Activated CD8-positive, alpha-beta memory T cell treated with anti-CD3 and anti-CD28 coated beads, Interleukin-2, amount 50 U/mL, for 48 hours (primary cell): ENCODE measurements at places on chromosomes 12 and 14.

DNA sequence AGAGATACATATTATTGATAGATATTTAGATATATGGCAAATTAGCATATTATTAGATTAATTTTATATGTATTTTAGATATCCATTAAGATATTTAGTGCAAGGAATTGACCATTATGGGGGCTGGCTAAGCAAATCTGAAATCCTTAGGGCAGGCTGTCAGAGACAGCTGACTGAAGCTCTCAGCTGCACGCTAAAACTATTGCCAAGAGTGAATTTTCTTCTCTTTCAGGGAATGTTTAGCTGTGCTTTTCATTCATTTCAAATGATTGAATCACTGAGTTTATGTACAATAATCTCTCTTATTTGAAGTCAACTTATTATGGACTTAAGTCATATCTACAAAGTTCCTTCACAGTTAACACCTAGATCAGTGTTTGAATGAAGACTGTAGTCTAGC, 566.5 kb downstream of the LRFN5 start:
- DNase-seq = no peak

DNA sequence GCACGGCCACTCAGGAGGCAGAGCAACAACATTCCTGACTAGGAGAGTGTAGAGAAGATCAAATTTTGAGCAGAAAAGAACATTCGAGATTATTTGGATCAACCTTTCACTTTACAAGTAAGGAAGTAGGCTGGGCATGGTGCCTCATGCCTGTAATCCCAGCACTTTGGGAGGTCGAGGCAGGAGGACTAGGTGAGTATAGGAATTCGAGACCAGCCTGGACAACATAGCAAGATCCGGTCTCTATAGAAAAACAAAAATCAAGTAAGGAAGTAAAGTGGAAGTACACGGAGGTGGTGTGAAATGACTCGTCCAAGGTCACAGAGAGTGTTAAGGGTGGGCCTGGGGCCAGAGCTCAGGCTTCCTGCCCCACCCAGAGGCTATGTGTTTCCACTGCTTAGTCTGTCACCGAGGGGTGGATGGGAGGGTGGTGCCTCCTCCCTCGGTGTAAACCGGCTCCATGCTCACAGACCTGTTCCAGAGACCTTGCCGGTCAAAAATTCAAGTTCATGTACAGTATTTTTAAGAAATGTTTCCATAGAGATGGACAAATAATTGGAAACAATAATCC, 51.9 kb downstream of the MAP1LC3B2 start:
- no peak for DNase-seq

- no peak for DNase-seq
Observed at GRCh38 chr12:89156340-89156739, 196.0 kb downstream of the DUSP6 start.

GRCh38 chr12:10381928-10382628, 7.8 kb downstream of the KLRK1 start:
- peak; percentile 56 for DNase-seq

DNA sequence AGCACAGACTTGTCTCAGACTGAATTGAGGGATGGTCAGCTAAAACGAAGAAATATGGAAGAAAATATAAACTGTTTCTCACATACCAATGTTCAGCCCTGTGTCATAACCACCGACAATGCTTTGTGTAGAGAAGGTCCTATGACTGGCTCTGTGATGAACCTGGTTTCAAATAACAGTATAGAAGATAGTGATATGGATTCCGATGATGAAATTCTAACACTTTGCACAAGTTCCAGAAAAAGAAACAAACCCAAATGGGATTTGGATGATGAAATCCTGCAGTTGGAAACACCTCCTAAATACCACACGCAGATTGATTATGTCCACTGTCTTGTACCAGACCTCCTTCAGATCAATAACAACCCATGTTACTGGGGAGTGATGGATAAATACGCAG, 7.9 kb upstream of the MAPK1IP1L start:
- no peak for DNase-seq

- DNase-seq = no peak
Observed at GRCh38 chr12:65536876-65537681, 258.6 kb downstream of the MSRB3 start.

DNA sequence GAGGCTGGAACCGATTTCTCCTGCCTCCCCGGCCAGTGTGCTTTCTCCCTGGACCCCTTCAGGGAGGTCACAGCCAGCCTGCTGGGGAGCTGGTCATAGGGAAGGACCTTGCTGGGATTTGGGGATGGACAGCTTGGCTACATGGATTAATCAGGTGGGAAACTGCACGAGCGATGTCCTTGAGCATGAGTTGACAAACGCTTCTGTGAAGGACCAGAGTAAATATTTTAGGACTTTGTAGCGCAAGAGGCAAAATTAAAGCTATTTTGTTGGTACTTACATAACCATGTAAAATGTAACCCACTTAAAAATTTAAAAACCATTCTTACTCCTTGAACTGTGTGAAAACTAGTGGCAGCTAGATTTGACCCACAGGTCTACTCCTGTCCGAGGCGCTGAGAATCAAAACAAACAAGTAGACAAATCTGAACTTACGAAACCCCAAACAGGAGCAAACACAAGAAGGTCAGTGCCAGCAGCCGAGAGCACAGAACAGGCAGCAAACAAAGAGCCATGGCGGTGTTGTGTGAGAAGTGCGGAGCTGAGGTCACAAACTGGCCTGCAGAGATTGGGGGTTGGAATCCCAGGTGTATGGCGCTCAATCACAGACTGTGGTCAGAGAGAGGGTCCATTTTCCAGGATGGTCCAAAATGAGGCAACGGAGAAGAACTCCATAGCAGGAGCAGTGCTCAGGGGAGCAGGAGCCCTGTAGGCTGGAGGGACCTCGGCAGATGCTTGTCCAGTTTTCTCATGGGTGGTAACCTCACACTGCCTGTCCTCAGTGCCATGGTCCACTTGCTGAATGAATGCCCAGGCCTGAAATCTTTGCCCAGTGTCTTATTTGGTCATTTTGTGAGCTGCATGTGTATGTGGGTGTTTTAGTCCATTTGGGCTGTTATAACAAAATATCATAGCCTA, 79.2 kb upstream of the CLMN start:
- DNase-seq = no peak

- DNase-seq = no peak
Observed at GRCh38 chr12:71945121-71945520, 6.5 kb downstream of the TPH2 start.

DNA sequence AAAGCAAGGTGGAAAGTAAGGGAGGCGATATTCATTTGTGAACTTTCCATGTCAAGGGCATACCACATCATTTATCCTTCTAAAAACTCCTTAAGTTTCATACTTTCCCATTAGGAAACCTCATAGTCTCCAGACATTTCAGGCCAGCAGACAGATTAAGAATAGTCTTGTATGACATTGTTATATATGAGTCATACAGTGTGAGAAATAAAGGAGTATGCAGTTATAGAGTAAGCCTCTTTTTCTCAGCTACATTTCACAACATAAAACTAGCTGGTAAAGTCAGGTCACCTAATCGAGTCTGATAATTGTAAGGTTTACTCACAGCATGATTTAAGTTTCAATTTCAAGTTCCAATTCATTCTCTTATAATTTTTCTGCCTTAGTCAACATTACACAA, 164.3 kb downstream of the GRIP1 start:
- DNase-seq = no peak

GRCh38 chr12:10184261-10184843, 5.5 kb downstream of the TMEM52B start:
- DNase-seq = no peak

DNA sequence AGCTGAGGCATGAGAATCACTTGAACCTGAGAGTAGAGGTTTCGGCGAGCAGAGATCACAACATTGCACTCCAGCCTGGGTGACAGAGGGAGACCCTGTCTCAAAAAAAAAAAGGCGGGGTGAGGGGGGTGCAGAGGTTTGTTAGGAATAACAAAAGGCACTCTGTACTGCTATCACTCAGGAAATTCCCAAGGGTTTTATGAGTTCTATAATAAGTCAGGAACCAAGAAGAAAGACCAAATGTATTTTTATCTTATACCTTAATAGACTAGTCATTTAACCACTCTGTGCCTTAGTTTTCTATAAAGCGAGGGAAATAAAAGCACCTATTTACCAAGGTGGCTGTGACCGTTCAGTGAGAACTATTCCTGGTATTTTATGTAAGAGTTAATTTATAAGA, 319.2 kb downstream of the GPHN start:
- DNase-seq = no peak

GRCh38 chr12:21715386-21715785, 57.7 kb upstream of the LDHB start:
- DNase-seq = no peak

DNA sequence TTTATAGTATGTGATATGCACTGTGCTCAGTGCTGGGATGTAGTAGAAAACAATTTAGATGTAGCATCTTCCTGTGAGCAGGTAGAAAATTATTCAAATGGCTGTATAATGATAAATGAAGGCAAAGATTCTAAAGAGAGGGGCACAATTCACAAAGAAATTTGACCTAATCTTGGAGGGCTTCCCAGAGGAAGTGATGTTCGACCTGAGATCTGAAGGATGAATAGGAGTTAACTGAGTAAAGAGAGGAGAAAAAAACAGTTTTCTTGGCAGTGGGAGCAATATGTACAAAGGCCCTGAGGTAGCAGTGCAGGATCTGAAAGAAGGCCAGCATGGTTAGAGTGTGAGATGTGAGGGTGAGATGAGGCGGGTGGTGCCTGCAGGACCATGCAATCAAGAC, 15.2 kb downstream of the RPH3A start:
- DNase-seq = no peak

DNA sequence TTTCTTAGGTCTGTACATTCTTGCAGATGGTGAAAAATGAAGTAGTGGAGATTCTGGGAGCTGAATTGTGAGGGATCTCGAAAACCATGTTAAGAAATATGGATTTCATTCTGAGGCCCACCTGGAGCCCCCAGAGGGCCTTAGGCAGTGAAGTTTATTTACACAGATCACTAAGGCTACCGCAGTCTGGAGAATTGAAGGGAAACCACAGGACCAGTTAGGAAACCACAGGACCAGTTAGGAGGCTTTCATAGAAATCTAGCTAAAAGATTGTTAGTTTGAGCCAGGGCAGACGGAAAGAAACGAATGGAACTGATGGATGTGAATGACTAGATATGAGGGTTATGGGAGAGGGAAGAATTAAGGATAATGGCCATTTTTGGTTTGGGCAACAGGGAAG, 7.2 kb downstream of the CBLN3 start:
- DNase-seq = no peak

GRCh38 chr14:76773956-76774820, 12.9 kb downstream of the VASH1 start:
- peak; percentile 45 for DNase-seq

- no peak for DNase-seq
Observed at GRCh38 chr12:3777206-3777809, 24.4 kb upstream of the CRACR2A start.

DNA sequence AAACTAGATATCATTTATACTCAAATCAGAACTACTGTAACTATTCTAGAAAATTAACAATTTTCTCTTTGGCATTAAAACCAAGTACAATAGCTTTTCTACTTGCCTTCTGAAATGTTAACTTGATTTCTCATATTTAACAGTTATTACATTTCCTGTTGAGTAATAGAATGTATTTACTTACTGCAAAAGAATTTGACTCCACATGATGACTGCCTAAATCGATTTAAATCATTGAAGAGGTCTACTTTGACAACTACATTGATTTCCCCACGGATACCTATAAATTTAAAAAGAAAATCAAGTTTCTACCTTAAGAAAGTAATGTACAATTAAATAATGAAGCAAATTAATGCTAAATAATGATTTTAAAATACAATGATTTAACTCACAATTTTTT, 18.9 kb downstream of the C2CD5 start:
- no peak for DNase-seq

DNA sequence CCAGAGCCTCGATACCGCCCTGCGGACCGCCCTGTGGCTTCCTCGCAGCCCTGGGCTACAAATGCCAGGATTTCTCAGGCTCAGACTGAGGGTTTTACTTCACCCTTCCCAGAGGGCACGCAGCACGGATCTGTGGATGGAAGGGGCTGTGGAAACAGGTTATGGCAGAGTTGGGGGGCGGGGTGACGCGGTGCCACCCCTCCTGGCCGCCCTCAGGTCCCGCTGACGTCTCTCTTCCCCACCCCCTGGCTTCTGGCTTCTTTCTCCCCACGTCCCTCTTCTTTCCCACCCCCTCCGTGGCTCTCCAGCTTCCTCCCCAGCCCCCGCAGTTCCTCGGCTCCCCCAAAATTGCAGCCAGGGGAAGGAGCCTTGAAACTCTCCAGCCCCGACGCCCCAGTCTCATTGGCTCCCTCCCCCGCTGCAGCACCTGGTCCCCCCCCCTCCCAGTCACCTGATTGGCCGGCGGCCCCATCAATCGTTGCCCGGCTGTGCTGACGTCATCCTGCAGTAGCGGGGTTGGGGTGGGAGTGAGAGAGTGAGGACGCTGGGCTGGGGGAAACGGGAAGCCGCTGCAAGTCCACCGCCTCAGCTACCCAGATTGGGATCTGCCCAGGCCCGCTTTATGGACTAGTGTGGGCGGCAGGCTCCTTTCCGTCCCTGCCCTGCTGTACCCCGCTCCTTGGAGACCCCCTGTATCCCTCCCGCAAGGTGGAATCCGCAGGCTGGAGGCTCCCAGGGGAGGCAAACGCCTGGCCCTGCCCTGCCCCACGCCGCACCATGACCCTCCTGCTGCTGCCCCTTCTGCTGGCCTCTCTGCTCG, at the start of gene CLSTN3:
TSS of gene CLSTN3 (plus strand) at position 500 of the 820 bp plus-strand sequence. CDS start at position 778, 278 bp downstream.
- peak; percentile 91 for DNase-seq

DNA sequence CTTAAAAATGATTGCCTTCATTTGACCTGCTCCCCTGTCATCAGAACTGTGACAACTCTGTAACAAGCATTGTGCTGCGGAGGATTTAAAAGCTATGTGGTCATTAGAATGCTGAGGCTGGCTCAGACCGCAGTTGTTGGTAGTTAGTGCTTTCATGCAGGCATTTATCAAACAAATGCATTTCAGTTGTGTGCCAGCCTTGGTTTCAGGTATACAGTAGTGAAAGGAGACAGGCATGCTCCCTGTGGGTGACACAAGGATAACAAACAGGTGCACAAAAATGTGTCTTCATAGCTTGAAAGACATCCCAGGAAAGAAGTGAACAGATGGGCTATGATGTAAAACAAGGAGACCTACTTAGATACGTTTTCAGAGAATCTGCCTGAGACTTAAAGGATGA, 60.6 kb downstream of the MARK3 start:
- DNase-seq = no peak

DNA sequence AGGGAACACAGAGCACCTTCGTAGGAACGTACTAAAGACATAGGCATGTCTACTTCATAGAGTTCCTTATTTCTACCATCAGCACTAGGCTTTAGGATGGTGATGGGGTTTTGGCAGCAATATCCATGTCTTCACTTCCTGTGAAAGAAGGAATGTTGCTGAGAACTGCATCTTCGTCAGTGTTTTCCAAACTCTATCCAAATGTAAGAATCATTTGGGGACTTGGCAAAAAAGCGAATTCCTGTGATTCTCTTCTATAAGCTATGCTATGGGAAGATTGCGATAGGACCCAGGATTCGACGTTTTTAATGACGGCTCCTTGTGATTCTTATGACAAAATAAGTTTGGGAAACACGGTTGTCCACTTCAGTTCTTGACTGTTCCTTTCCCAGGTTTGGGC, 39.8 kb downstream of the AKAP3 start:
- DNase-seq = no peak
